ENCODE measurements at places on chromosomes 1 and 21.

- no peak overlapping the region for H3K27ac ChIP-seq
- H3K4me1 ChIP-seq: no peaks in the 10 kb centered on the region
- no peak overlapping the region for H3K4me3 ChIP-seq
- no peaks in the 10 kb centered on the region for H3K27me3 ChIP-seq
- DNase-seq: no peak
Measured at GRCh38 chr1:237932816-237933215, 42.1 kb upstream of the ZP4 start.

DNA sequence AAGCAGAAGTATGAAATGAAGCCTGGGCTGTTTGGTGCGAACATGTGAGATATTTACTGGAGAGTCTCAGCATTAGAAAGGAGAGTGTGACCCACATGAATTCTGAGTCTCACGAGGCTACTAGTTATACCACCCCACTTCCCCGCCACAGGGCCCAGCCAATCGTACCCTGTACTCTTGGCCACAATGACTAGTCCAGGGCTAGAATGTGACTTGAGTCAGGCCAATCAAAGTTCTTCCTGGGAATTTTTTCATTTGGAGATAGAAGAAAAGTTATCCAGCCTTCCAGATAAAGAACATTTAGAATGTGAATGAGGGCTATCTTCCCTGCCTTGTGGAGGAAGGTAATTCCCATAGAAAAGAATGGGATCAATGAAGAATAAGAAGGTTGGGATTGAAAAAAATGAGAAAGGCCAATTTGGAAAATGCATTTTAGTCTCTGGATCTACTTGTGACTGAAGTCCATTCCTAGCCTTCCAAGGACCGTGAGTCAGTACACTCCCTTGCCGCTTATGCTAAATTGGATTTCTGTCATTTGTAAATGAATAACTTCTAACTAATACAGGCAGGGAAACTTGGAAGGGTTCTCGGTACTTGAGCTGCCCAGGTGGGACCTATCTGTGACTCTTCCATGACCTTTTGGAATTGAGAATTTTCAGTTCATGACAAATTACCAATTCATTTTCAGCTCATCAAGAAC lies 12.3 kb upstream of the RIMKLA start:
- H3K4me3 ChIP-seq: no peak overlapping the region
- no peaks in the 10 kb centered on the region for H3K36me3 ChIP-seq
- no peaks in the 10 kb centered on the region for H3K4me1 ChIP-seq
- DNase-seq: no peak

- H3K4me3 ChIP-seq: no peak overlapping the region
- no peak for DNase-seq
- H3K27me3 ChIP-seq: no peaks in the 10 kb centered on the region
- no peaks in the 10 kb centered on the region for H3K36me3 ChIP-seq
- H3K27ac ChIP-seq: no peak overlapping the region
Measured at GRCh38 chr1:212641956-212642355, 33.4 kb downstream of the ATF3 start.

- DNase-seq: no peak
- peaks cover 8% of the 10 kb centered on the region for H3K36me3 ChIP-seq
- H3K27ac ChIP-seq: no peak overlapping the region
- H3K4me3 ChIP-seq: no peak overlapping the region
- H3K4me1 ChIP-seq: no peaks in the 10 kb centered on the region
Measured at GRCh38 chr1:110370827-110371226, 20.0 kb downstream of the SLC16A4 start.

DNA sequence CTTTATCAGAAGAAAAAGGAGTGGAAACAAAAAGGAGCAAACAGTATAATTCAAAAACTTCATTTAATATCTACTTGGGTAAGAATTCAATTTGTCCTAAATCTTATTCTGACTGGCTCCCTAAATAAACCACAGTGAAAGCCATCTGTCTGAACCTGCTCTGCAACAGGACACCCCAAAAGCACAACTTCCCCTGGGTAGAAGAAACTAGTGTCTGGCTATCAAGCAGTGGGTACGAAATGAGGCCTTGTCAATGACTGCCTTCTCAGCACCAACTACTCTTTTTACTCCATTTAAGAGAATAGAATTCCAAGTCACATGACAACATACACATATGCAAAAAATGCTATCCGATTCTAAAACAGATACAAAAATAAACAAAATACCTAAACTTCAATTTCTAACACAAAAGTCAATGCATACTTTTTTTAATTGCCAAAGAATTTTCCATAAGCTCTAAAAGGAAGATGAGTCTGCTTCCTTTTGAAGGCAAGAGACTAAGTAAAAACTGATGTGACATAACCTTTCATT lies 206.8 kb downstream of the SLC45A1 start:
- H3K4me3 ChIP-seq: peak overlapping the region; percentile 67
- peak overlapping the region; percentile 67 for H3K27ac ChIP-seq
- no peaks in the 10 kb centered on the region for H3K36me3 ChIP-seq
- DNase-seq: no peak
- H3K4me1 ChIP-seq: peaks cover 23% of the 10 kb centered on the region
- H3K27me3 ChIP-seq: no peaks in the 10 kb centered on the region
